ENCODE measurements at places on chromosomes 5 and 9.

DNA sequence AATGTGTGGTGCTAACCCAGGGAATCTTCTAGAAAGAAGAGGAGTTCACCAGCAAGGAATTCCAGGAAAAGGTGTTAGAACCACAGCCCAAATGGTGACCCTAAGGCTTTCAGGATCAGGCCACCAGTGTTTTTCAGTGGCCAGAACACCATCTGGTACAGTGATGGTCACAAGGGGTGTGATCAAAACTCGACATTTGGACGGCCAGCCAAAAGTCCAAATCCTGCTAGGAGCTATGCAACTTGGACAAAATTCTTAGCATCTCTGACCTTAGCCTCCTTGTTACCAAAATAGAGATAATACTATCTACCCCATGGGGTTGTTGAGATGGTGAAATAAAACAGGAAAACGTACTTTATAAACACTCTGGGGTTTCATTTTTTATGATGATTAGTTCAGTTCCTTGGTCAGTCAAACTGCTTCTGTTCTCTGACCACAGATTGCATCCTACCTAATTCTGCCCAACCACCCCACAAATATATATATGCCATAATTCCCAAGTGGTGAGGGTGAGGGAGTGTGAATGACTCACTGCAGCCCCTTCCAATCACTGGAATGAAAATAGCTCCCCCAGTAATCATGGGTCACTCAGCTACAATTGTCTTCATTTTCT, 210.3 kb downstream of the CDK5RAP2 start:
- no peak for DNase-seq

GRCh38 chr5:139181835-139182452, 16.2 kb downstream of the SIL1 start:
- no peak for DNase-seq

- no peak for DNase-seq
Measured at GRCh38 chr9:125820100-125820804, 73.1 kb downstream of the PBX3 start.

GRCh38 chr5:31889001-31889561, 250.2 kb downstream of the PDZD2 start:
- no peak for DNase-seq

Measured in omental fat pad (tissue), 4 donors.